ENCODE measurements at places on chromosomes 2 and 18.

- no peak for DNase-seq
Measured at GRCh38 chr18:58988600-58988999, 123.9 kb downstream of the ZNF532 start.

GRCh38 chr2:71901466-71901865 is 246.2 kb downstream of the CYP26B1 start:
- DNase-seq = no peak

GRCh38 chr18:63158012-63158631 is 161.4 kb downstream of the BCL2 start:
- no peak for DNase-seq

- DNase-seq = peak; percentile 96
Measured at GRCh38 chr2:196480653-196481323, 158.7 kb upstream of the CCDC150 start.

DNA sequence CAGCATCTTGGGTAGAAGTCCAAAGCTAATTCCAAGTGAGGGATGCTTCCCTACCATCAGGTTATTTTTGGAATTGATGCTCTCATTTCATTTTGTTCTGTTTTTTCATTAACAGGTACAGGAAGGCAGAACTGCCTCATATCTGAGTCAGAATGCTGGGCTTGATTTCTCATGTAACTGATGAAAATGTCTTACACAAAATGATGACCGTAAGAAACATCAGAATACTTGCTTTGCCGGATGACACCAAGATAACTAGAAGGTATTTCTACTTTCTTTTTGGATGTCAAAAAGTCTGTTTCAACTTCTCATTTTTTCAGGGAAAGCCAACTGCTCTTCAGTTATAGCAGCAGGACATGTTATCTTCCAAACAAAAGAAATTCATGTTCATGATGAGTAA is 62.6 kb downstream of the ETAA1 start:
- no peak for DNase-seq

GRCh38 chr2:100887039-100887578 is 67.2 kb downstream of the NPAS2 start:
- DNase-seq = no peak

DNA sequence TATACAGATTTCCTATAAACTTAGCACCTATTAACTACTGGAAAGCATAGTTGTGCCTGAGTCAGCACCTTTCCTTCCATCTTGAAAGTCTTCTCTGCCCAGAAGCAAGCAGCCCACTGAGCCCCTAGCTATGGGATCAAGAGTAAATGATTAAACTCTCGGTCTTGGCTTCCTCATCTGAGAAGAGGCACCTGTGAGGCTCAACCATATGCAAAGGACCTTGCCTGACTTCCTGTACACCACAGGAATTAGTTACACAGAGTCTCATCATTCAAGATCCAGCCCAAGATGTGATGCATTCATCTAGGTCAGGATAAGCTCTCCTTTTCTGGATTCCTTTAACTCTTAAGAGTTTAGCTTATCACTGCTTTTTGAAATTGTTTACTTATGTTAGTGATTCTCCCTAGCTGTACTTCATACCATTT is 96.0 kb downstream of the CDH2 start:
- no peak for DNase-seq

DNA sequence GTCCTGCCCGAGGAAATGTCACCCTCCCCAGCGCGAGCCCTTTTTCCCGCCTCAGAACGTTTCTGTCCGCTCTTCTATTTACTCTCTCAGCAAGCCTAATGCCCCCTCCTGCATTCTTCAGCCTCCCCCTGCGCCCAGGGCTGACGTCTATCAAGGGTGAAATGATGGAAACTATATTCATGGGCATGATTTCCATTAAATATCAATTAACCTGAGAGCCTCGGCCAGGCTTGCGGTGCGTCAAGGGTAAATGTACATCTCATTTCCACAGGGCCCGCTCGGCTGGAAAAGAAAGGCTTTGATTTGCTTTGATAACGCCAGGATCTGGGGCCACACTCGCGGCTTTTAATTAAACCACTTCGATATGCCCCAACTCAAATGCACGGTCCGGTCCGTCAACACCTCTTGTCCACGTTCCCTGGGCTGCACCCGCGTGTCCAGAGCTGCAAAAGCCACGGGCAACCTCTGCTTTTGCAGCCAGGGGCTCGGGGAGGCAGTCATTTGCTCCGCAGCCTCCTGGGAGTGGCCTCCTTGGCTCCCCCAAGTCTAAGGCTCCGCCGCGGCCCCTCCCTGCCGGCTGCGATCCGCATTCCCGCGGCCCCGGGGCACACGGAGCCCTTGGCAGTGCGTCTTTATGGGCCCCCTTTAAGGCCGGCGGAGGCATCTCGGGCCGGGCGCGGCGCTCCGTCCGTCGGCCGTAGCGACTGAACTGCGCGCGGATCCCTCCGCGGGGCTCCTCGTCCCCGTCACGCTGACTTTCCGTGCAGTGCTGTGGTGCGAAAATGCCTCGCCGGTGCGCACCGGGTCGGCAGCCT is at the start of gene HOXD8:
HOXD8 (plus strand) TSS at position 724 of the 815 bp plus-strand sequence. CDS start 662 bp downstream, outside the sequence.
- no peak for DNase-seq

GRCh38 chr2:158668001-158668765 is 126.9 kb upstream of the DAPL1 start:
- DNase-seq = no peak

- peak; percentile 80 for DNase-seq
Measured at GRCh38 chr2:45922577-45922988, 271.1 kb downstream of the PRKCE start.

GRCh38 chr2:33122726-33123125 is 176.0 kb downstream of the LTBP1 start:
- no peak for DNase-seq

DNA sequence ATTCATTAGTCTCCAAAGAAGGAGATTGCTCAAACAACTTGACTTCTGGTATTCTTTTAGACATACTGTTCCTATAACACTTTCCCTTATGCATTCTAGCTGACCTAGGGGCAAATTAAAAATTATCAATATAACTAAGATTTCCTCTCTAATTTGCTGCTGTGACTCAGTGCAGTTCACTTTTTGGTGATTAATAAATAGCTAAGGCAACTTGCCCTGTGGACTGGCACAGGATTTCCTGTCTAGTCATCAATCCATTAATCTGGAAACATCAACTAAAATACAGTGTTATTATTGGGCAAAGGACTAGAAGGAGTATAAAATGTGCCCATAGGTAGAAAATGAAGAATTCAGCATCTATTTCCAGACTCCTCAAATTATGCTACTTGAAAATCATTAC is 83.5 kb upstream of the SERPINE2 start:
- DNase-seq = no peak

GRCh38 chr2:133444465-133444864 is 123.8 kb downstream of the NCKAP5 start:
- DNase-seq = no peak

DNA sequence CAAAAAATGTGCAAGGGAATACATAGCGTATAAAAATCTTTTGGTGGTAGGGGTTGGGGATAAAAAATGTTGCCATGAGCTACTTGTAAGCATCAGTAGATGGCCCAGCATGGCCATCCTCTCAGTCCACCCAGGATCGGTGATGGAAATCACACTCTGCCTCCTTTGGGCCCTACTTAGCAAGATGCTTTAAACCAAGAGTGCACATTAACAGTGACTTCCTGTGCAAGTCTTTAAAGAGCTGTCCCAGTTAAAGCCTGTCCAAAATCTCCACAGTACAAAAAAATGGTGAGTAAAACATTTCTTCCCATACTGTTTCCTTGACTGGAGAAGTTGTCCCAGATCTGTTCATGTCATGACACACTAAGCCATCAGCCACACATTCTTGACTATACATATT is 18.0 kb downstream of the ANKRD44 start:
- no peak for DNase-seq

- no peak for DNase-seq
Measured at GRCh38 chr2:203900253-203900652, 32.7 kb downstream of the CTLA4 start.

DNA sequence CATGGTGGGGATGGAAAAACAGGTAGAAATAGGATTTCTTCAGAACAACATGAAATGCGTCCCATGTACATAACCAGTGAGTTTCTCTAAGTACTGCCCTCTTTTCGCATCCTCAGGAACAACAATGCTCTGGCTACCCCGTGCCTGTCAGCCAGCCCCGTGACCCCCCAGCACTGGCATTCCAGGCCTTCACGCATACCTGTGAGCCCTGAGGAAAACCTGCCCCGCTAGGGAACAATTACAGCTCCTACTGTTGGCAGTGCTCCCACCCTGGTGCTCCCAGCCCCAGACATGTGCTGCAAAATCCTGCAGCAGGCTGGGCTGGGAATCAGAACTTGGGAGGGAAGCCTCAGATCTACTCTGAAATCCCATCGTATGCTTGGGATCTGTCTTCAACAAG is 9.1 kb downstream of the SMAD7 start:
- no peak for DNase-seq

DNA sequence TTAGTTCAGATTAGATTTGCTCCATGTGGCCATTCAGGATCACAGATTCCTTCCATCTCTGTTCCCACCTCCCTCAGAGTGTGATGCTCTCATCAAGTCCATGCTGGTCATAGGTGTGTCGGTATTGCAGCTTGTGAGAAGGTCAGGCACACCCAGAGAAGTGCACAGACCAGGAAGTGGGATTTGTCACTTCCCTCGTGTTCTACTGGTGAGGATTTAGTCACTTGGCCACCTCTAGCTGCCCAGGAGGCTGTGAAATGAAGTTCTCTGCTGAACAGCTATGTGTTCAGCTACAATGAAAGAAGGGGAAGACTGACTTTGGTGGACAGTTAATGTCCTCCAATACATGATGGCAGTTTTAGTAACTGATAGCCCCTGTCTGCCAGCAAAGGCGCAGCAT is 3.5 kb upstream of the LANCL1 start:
- no peak for DNase-seq

DNA sequence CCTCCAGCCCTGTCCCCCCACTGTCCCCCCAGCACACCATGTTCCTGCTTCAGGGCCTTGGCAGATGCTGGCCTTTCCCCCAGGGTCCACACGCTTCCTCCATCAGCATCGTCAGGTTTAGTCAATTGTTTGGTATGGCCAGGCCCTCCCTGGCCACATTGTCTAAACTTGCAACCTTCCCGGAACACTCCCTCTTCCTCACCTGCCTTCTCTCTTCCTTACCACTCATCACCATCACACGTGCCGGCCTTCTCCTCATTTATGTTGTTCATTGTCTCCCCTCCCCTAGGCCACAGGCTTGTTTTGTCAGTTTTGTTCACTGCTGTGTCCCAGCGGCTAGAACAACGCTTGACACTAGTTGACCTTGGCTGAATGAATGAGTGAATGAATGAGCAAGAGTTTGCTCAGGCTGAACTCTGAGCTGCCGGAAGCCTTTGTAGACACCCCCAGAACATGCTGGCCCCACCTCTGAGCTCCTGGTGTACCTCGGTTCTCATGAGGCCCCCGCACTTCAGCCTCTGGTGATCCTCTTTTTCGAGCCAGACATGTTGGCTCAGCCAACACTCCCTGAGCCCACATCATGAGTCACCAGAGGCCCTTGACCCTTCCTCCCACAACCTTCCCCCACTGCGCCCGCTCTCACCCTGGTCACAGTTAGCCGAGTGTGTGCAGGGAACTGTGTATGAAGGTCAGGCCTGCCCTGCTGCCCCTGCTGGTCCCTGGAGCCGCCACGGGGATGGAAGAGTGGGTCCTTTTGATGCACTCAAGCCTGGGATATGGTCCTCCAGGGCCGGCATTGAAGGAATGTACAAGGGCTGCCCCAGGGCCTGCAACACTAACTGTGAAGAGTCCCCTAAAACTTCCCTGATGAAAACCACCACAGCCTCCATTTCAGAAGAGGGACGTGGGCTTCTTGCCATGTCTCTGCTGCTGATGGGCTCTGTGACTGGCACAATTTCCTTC is 57.5 kb downstream of the HS1BP3 start:
- DNase-seq = no peak

DNA sequence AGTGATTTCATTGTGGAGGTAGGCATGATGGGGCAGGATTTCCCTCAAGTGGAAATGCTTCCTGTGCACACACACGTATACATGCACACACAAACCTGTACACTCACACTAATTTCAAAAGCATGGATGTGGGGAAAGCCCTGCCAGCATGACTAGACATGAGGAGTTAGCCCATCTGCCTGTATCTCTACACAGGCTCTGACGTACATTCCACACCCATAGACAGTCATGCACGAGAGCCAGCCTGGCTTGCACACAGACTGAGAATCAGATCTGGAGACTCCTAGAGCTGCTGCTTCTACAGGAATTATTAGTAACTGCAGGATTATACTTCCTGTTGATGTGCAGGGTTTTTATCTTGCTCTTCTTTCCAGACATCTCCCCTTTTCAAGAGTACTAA is 27.3 kb upstream of the NFU1 start:
- peak; percentile 43 for DNase-seq

- peak; percentile 38 for DNase-seq
Measured at GRCh38 chr2:25041307-25041927, 459 bp upstream of the EFR3B start.

DNA sequence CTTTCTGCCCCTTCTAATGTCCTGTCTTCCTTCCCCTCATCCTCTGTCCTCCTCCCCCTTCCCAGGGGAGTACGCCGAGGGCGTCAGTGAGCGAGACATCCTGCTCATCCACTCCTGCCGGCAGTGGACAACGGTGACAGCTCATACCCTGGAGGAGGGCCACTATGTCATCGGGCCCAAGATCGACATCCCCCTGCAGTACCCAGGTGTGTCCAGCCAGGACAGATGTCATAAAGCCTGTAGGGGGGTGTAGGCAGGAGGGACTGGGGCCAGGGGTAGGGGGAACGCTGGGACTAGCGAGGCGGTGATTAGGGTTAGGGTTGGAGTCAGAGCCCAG is 3.4 kb downstream of the GAREM2 start:
- DNase-seq = no peak

GRCh38 chr2:177143444-177143843 is 69.2 kb upstream of the HNRNPA3 start:
- DNase-seq = peak; percentile 33

DNA sequence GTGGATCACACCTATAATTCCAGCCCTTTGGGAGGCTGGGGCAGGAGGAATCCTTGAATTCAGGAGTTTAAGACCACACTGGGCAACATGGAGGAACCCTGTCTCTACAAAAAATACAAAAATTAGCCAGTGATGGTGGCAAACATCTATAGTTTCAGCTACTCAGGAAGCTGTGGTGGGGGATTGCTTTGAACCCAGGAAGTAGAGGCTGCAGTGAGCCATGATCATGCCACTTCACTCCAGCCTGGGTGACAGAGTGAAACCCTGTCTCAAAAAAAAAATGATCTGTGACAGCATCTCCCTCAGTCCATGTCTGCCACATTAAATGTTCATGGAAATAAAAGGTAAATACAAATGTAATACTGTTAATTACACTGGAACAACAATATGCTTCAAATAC is 121.4 kb upstream of the COL5A2 start:
- no peak for DNase-seq

All from DMS 273 treated with DMSO at 0.1 percent for 48 hours (cell line).